ENCODE measurements at places on chromosomes 2 and 18. TPM values are rescaled to one million over a fixed set of nuclear protein-coding genes. Genes with fewer than 3 reads are reported as not detected.
A peak's percentile ranks its signal among the peaks of the same experiment; 100 is the strongest.

Gene SCRN3
- 51.6 TPM for total RNA-seq

- DNase-seq: no peak
Observed at GRCh38 chr2:66888791-66889631, 454.1 kb downstream of the MEIS1 start.

Gene TWIST2
- 5.0 TPM for total RNA-seq

GRCh38 chr2:36351736-36352349, 3.7 kb upstream of the CRIM1 start:
- peak; percentile 62 for DNase-seq

- DNase-seq: no peak
Observed at GRCh38 chr2:225757248-225757647, 357.7 kb downstream of the NYAP2 start.

Gene UGT1A6
- not detected for total RNA-seq

GRCh38 chr2:232888839-232889529, 18.9 kb downstream of the SNORC start:
- DNase-seq: no peak

DNA sequence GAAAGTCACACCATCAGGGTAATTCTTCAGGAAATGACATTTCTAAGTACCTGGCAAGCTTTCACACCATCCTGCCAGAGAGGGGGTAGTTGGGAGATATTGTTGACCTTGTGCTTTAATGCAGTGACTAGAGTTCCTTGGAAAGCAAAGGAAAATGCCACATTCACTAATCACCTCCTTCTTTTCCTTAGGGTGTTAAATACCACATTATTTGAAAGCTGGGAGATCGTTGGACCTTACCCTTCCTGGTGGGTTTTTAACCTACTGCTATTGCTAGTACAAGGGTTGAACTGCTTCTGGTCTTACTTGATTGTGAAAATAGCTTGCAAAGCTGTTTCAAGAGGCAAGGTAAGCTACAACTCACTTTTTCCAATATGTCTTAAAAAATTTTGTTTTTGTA, 37.0 kb upstream of the NOSTRIN start:
- DNase-seq: no peak

DNA sequence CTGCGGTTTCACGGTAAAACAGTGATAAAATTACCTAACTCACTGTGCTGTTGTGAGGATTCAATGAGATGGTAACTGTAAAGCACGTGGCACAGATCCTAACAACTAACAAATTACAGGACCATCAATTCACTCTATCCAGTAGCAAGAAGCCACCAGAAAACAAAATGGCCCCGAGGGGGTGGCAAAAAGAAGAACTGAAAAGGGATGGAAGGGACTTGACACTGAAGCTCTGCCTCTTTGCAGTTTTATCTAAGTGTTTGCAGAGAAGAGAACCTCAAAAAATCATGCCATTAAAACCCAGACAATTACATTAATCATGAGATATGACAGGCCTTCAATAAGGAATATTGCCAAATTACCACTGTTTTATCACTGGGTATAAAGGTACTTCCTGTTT, 46.7 kb downstream of the IRS1 start:
- no peak for DNase-seq

- DNase-seq: no peak
Observed at GRCh38 chr18:10062302-10063300, 148.8 kb downstream of the VAPA start.

Gene RAB6C
- not detected for total RNA-seq

Gene NAT8
- not detected for total RNA-seq

Gene BZW1
- total RNA-seq: 222 TPM

DNA sequence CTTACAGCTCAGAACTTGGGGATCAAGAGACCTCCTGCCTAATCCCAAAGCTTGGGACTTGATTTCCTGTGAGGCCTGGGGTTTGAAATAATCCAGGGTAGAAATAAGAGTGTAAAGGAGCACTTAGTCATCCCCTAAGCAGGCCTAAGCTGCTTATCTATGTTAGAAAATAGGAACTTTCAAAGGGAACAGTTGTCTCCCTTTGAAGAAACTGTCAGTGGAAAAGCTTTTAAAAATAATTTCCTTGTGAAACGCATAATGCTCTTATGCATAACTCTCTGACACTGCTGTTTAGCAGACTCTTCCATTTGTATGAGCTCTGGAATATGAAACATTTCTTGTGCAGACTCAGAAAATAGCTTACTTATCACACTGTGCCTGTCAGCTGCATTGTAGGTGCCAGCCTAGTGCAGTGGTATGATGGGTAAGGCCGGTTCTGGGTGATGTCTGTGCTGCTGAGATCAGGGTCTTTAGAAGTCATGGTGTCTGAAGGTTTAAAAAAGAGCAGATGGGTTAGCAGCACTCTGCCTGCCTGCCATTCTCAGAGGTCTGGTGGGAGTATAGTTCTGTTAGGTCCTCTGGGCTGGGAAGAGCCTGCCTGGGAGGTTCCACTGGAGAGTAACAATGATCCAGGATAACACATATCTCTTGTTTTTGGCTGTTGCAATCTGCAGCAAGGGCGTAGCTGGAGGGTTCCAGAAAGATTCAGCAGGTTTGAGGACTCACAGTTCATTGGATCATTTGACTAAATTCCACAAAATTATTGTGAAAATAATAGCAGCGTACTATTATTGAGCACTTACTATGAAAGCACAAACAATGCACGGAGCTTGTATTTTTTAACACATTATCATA, 283.2 kb upstream of the MEX3C start:
- no peak for DNase-seq

GRCh38 chr18:9906481-9906880, 7.3 kb upstream of the VAPA start:
- no peak for DNase-seq

GRCh38 chr2:7780321-7780720, 863.1 kb downstream of the RNF144A start:
- no peak for DNase-seq

- DNase-seq: no peak
Observed at GRCh38 chr2:68730828-68731227, 3.8 kb upstream of the ARHGAP25 start.

- no peak for DNase-seq
Observed at GRCh38 chr2:206396211-206396610, 47.1 kb upstream of the ADAM23 start.

- DNase-seq: no peak
Observed at GRCh38 chr2:231186325-231186724, 12.1 kb upstream of the ARMC9 start.

DNA sequence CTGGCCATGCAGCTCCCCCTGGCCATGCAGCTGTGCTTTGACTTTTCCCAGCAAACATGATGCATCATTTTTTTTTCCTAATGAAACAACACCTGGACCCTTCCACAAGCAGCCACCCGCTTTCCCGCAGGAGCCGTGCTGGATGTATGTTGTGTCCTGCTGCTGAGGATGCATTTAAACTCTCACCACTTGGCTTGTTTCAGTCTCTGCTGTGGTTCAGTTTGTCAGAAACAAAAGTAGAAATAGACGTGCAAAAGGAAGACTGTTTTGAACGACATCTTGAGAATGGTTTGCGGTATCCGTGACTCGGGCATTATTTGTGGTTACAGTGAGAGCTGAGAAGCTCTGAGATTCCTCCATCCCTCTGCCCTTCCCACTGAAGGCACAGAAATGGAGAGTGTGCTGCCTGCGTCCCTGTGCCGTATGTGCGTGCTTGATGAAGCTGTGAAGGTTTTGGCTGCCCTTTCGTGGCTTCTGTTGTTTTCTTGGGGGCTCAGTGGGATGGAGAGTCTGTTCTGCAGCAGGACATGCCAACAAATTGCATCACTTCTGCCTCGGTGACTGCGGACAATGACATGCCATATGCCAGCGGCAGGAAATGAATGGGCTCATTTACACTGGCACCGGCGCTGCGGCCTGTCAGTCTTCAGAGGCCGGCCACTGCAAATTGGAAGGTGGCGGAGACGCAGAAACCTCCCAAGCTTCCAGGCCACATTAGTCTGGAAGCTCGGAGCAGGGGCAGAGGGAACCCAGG, 417.7 kb upstream of the SALL3 start:
- no peak for DNase-seq

- DNase-seq: no peak
Observed at GRCh38 chr2:111199840-111200239, 79.1 kb downstream of the BCL2L11 start.

- DNase-seq: peak; percentile 97
Observed at GRCh38 chr2:8543383-8544170, 138.3 kb upstream of the ID2 start.

- DNase-seq: no peak
Observed at GRCh38 chr18:64513401-64513800, 364.5 kb upstream of the LINC00305 start.

GRCh38 chr2:26299471-26300101, 46.4 kb upstream of the SELENOI start:
- peak; percentile 72 for DNase-seq

DNA sequence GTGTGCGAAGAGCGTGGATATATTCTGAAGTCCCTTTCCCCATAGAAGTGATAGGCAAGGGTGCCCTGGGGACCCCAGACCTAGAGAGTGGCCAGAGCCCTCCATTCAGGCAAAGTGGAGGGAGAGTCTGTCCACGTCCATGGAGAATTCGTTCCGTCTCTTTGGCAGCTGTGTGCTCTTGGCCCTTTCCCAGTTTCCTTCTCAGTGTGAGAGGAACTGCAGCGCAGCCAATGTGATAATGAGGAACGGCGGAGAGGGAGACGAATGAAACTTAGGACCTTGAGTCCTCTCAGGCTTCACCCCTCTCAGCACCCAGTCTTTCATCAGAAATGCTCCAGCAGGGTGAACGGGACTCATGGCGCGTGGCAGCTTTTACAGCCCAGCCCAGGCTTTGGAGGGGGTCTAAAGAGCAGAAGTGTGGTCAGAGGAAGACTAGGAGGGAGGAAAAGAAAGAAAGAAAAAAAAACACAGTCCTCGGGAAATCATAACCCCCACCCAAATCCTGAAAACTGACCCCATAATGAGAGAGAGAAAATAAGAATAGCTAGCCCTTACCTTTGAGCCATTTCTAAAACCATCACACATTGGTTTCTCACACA, 95.0 kb upstream of the RIOK3 start:
- DNase-seq: no peak

Gene BCL11A
- total RNA-seq: 0.11 TPM

Gene PTPN18
- 11.3 TPM for total RNA-seq
